Ovary (tissue), 10 donors: ENCODE measurements at places on chromosomes 7 and 10. TPM values are rescaled to one million over a fixed set of nuclear protein-coding genes. Genes with fewer than 3 reads are reported as not detected.

Gene CYP2C9
- 0.20 TPM for total RNA-seq

- DNase-seq: no peak
Observed at GRCh38 chr7:45977256-45977780, 56.2 kb upstream of the IGFBP3 start.

- DNase-seq: no peak
Observed at GRCh38 chr10:8180360-8181109, 126.0 kb downstream of the GATA3 start.

DNA sequence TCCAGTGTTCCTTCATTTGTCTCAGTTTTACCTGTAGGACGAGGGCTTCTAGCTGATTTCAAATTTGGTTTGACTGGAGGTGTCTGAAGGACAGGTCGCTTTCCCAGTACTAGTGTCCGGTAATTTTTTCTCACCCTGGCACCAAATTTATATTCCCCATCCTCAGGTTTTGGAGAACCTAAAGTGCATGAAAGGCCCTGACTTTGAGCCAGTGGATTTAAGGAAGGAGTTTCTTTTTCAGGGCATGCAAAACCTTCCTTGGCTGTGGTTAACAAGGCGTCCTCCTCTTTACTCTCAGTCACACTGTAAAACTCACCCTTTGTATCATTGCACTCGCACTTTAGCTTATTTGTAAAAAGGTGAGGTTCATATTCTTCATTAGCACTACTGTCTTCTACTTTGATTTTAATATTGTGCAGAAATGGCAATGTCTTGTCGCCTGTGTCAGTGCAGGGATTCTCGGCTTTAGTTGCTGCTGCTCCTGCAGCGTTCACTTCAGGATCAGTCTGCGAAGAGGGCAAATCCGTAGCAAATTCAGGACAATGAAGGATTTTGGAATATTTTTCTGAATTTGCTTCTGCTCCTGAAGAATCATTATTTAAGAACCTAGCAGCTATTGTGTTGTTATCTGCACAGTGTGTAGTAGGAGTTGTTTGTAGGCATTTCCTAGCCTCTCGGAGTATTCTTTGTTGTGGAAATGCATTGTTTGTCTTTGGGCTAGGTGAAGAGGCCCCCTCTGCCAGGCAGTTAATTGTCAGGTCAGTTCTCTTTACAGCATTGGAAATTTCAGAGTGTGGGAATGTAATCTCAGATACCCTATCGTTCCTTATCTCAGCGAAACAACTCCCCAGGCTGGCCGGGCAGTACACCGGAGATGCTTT is 9.9 kb downstream of the SKIDA1 start:
- DNase-seq: no peak
